Heart left ventricle (tissue), 16 donors: ENCODE measurements at places on chromosomes 16 and 17. TPM values are rescaled to one million over a fixed set of nuclear protein-coding genes. Genes with fewer than 3 reads are reported as not detected.
A peak's percentile ranks its signal among the peaks of the same experiment; 100 is the strongest.

GRCh38 chr16:53771655-53772497, 67.9 kb downstream of the FTO start:
- no peak for DNase-seq
- H3K27ac ChIP-seq = no peak overlapping the region
- H3K4me3 ChIP-seq = no peak overlapping the region
- H3K27me3 ChIP-seq = no peaks in the 10 kb centered on the region

DNA sequence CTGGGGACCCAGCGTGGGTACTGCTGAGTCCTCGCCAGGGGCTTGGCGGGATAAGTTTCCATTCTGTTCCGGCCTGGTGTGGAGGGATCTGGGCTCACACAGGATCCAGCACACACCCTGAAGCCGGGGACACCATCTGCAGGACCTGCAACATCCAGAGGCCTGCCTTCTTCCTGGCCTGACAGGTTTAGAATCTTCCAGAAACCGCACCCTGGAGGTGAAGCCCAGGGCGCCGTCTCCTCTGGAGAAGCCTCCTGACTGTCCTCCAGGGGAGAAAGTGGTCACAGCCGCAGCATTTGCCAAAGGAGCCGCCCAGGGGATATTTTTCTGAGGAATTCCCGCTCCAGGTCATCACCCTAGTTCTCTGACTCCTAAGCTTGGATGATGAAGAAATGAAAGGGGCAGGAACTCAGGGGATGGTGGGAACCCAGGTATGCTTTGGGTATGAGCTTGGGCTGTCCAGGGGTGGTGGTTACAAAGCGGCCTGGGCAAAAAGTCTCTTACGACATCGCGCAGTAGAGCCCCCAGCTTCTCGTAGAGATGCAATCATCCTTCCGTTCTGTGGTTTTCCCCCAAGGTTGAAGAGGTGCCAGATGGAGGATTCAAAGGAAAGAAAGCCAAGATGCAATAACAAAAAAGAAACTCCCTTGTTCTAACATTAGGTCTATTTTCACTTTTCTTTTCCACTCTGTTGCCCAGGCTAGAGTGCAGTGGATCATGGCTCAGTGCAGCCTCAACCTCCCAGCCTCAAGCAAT, 9.1 kb upstream of the CRISPLD2 start:
- H3K27me3 ChIP-seq = no peaks in the 10 kb centered on the region
- H3K4me3 ChIP-seq = no peak overlapping the region
- H3K36me3 ChIP-seq = no peaks in the 10 kb centered on the region
- H3K4me1 ChIP-seq = no peaks in the 10 kb centered on the region
- DNase-seq = peak; percentile 28

DNA sequence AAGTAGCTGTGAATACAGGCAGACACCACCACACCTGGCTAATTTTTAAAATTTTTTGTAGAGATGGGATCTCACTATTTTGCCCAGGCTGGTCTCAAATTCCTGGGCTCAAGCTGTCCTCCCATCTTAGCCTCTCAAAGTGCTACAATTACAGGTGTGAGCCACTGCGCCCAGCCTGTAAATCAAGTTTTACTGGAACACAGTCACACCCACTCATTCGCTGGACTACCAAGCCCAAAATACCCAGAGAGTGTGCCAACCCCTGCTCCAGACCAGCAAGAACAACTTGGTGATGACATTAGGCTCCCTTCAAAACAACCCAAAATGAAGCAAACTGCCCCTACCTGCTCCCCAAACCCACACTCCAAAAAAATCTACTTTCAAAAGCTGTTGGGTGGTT, 36.0 kb downstream of the TVP23A start:
- no peak for DNase-seq
- H3K27ac ChIP-seq = no peak overlapping the region
- no peak overlapping the region for H3K4me3 ChIP-seq
- H3K27me3 ChIP-seq = no peaks in the 10 kb centered on the region
- no peaks in the 10 kb centered on the region for H3K36me3 ChIP-seq

DNA sequence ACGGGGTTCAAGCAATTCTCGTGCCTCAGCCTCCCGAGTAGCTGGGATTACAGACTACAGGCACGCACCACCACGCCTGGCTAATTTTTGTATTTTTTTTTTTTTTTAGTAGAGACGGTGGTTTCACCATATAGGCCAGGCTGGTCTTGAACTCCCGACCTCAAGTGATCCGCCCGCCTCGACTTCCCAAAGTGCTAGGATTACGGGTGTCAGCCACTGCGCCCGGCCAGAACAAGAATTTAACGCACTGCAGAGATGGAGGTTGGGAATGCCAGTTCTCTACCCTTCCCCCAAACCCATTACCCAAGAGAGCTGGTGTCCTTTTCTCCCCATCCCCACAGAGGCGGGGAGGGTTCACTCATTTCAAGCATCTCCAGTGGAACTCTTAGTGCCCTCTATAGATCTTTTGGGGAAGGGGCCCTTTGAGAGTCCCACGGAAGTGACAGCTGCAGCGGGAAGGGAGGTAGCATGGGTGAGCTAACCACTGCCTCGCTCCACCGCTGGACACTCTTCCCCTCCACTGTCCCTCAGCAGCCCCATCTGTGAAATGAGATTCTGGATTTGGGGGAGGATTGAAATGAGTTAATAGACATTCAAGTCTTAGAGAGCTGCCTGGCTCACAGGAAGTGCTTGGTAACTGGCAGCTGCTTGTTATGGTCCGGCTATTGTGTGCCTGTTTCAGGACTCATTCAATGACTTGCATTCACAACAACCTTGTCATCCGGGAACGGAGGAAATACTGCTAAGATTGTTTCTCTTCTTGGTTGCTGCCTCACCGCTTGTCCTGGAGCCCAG, 3.5 kb upstream of the UBALD2 start:
- peaks cover 28% of the 10 kb centered on the region for H3K4me1 ChIP-seq
- H3K36me3 ChIP-seq = no peaks in the 10 kb centered on the region
- no peak for DNase-seq

GRCh38 chr17:18076936-18077335, 10.8 kb upstream of the DRG2 start:
- no peak overlapping the region for H3K27ac ChIP-seq
- no peaks in the 10 kb centered on the region for H3K4me1 ChIP-seq
- H3K36me3 ChIP-seq = no peaks in the 10 kb centered on the region
- H3K27me3 ChIP-seq = no peaks in the 10 kb centered on the region

DNA sequence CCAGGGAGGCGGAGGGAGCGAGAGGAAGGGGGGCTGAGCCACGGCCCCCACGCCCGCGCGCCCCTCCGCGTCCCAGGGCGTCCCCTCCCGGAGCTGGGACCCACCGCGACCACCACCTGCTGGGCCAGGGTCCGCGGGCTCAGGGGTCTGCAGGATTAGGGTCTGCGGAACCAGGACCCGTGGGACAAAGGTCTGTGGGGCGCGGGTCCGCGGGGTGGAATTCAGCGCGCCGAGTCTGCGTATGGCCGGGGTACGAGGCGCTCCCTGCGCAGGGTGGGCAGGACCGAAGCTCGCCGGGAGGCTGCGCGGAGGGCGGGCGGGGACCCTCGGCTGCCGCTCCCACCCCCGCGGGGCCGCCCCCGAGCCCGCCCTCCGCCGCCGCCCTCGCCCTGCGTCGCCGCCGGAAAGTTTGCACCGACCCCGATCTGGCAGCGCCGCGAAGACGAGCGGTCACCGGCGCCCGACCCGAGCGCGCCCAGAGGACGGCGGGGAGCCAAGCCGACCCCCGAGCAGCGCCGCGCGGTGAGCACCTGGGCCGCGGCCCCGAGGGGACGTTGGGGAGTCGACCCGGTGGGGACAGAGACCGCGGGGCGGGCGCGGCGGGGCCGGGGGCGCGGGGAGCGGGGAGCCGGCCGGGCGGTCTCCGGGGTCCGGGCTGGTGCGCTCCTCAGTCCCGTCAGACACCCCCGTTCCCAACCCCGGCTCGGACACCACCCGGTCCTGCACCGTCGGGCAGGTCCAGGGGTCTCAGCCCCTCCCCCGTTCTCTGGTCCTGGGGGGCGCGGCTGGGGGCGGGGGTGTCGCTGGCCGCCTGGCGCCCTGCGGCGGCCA, at the start of gene GCGR:
Gene GCGR, plus strand, starts transcription at position 423 of the 831 bp plus-strand sequence. CDS start 4,869 bp downstream, outside the sequence.
- H3K27ac ChIP-seq = no peak within 1 kb of the TSS
- peak within 1 kb of the TSS; percentile 3 for H3K4me3 ChIP-seq
- H3K4me1 ChIP-seq = no peaks in the 10 kb centered on the region
- no peaks in the 10 kb centered on the region for H3K36me3 ChIP-seq

Gene NTN1
- 23.1 TPM for total RNA-seq

GRCh38 chr17:76994237-76994637, 126.0 kb downstream of the MGAT5B start:
- H3K4me3 ChIP-seq = no peak overlapping the region
- no peak overlapping the region for H3K27ac ChIP-seq
- H3K4me1 ChIP-seq = no peaks in the 10 kb centered on the region

DNA sequence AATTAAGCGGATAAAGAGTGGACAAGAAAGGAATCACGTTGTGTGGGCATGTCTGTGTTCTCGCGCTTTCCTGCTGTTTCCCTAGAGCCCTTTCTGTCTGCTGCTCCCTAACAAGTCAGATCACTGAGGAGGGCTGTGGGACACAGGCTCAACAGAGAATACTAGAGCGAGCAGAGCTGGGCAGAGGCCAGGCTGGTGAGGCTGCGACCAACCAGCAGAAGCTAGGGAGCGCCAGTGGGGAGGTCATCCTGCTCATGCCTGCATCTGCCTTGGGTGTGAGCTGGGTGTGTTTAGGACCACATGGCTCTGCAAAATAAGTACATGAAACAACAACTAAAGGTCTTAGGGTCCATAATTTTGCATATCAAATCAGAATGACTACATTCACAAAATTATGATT, 11.5 kb upstream of the FOXJ1 start:
- H3K27me3 ChIP-seq = no peaks in the 10 kb centered on the region
- H3K27ac ChIP-seq = no peak overlapping the region
- no peak overlapping the region for H3K4me3 ChIP-seq
- H3K4me1 ChIP-seq = no peaks in the 10 kb centered on the region

DNA sequence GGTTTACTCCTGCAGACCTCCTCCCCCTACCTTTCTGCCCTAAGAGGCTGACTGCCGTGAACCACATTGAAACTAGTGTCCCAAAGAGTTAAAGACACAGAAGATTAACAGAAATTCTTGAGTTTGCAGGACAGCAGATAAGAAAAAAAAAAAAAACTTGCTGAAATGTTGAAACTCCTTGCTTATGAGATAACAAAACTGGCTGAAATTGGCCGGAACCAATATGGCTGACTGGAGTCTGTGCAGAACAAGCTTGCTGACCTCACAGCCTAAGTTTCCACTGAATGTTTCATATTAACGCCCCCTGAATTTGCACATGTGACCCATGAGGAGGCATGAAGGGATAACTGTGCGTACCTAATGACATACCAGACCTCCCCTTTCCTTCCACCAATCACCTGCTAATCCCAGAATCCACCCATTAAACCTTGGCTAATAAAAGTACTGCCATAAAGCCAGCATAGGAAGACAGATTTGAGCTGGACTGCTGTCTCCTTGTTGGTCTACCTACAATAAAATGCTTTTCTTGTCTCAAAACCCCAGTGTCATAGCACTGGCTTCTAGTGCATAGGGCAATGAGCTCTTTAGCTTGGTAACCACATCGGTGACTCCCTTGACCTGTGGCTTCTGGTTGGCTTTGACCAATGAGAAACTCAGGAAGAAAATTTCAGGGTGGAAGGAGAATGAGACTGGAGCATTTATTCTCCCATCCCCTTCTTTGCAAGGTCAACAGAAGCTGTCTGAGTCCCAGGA, 80.1 kb downstream of the PMP22 start:
- H3K36me3 ChIP-seq = no peaks in the 10 kb centered on the region
- H3K27me3 ChIP-seq = no peaks in the 10 kb centered on the region
- no peak for DNase-seq
- H3K4me3 ChIP-seq = no peak overlapping the region

- peak overlapping the region; percentile 80 for H3K27ac ChIP-seq
- peak overlapping the region; percentile 98 for H3K4me3 ChIP-seq
- peaks cover 14% of the 10 kb centered on the region for H3K4me1 ChIP-seq
- no peaks in the 10 kb centered on the region for H3K27me3 ChIP-seq
- no peak for DNase-seq
- no peaks in the 10 kb centered on the region for H3K36me3 ChIP-seq
Measured at GRCh38 chr16:20740007-20740883, 1.4 kb downstream of the THUMPD1 start.

- peaks cover 6% of the 10 kb centered on the region for H3K4me1 ChIP-seq
- H3K36me3 ChIP-seq = no peaks in the 10 kb centered on the region
- no peak overlapping the region for H3K27ac ChIP-seq
- no peaks in the 10 kb centered on the region for H3K27me3 ChIP-seq
- H3K4me3 ChIP-seq = no peak overlapping the region
- DNase-seq = peak; percentile 71
Measured at GRCh38 chr17:80426671-80427326, 11.8 kb downstream of the ENDOV start.

DNA sequence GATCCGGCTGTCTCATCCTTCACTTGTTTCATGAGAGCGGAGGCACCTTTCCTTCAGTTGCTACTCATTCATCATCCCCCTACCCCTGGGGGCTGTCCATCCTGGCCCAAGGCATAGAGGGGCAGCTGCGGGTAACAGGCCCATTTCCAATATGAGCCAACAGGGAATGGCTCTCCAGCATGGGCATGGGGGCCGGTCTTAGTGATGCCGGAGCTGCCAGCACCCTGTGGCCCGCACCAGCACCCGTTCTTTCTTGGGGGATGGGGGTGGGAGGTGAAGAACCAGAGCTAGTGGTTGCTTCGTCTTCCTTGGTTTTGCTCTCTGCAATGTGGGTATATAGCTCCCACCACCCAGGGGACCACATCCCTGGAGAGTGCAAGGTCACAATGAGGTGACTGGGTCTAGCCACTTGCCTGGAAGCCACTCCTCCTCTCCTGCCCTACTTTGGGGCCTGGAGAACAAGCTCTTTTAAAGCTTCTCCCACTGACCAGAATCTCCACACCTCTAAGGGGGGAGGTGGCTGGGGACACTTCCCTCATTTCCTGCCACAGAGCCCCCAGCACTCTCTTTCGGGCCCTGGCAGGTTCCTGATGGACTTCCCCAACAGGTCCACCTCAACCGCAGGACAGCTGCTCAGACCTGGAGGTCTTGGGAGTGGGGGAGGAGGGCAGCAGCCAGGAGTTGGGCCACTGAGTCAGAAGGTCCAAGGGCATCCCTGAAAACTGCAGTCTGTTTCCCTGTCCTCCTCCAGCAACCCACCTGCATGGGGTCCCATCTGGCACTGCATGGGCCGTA, 11.9 kb upstream of the TBX2 start:
- peaks cover 12% of the 10 kb centered on the region for H3K4me1 ChIP-seq
- no peak for DNase-seq
- H3K27me3 ChIP-seq = no peaks in the 10 kb centered on the region
- no peak overlapping the region for H3K27ac ChIP-seq

- DNase-seq = no peak
- no peak overlapping the region for H3K4me3 ChIP-seq
- no peaks in the 10 kb centered on the region for H3K27me3 ChIP-seq
- no peak overlapping the region for H3K27ac ChIP-seq
- no peaks in the 10 kb centered on the region for H3K36me3 ChIP-seq
- H3K4me1 ChIP-seq = no peaks in the 10 kb centered on the region
Measured at GRCh38 chr17:22600644-22601298, 908.4 kb downstream of the KCNJ18 start.

Gene ABCC12
- 0.27 TPM for total RNA-seq

GRCh38 chr17:74870512-74870911, 2.3 kb downstream of the FDXR start:
- peaks cover 17% of the 10 kb centered on the region for H3K4me1 ChIP-seq
- H3K4me3 ChIP-seq = no peak overlapping the region
- no peak overlapping the region for H3K27ac ChIP-seq
- H3K27me3 ChIP-seq = no peaks in the 10 kb centered on the region

Gene CASKIN1
- total RNA-seq = 1.1 TPM

- H3K4me1 ChIP-seq = no peaks in the 10 kb centered on the region
- no peak for DNase-seq
- peaks cover 40% of the 10 kb centered on the region for H3K36me3 ChIP-seq
- no peak overlapping the region for H3K27ac ChIP-seq
- H3K27me3 ChIP-seq = no peaks in the 10 kb centered on the region
- no peak overlapping the region for H3K4me3 ChIP-seq
Measured at GRCh38 chr16:14641926-14642325, 9.2 kb downstream of the BFAR start.
